ENCODE measurements at places on chromosomes 4 and X.

- peak; percentile 26 for DNase-seq
These were observed 513 bp downstream of the NHSL2 start for GRCh38 chrX:71910986-71911730.

DNA sequence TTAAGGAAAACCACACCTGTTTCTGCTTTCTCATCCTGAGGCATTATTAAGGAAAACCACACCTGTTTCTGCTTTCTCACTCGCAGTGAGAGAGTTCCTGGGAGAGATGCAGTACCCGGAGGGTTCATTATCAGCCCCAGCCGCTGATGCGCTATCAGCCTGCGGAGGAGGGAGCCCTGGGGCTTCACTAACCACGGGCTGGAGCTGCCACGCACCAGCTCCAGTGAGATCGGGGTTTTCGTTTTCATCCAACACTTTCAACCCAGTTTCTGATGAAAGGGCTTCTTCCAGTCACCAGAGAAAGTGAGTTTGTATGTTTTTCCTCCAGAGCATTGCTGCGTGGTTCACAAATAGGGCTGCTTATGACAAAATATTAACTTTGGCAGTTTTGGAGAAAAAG is 93.2 kb upstream of the PRKX start:
- no peak for DNase-seq

DNA sequence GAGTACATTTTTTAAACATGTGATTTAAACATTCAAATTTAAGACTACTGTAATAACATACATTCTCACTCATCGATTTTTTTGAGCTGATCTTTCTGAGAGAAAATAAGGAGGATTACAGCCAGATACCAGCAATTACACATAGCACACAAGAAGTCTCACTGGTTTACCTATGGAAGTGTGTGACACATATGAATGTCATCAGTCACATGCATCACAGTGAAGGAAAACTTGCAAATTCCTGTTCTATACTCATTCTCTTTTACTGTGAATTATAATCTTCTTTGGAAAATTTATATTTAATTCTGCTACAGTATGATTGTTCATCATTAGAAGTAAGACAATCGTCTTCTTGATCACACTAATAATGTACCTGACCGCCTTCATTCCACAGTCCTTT is 21.3 kb upstream of the BMP2K start:
- no peak for DNase-seq

DNA sequence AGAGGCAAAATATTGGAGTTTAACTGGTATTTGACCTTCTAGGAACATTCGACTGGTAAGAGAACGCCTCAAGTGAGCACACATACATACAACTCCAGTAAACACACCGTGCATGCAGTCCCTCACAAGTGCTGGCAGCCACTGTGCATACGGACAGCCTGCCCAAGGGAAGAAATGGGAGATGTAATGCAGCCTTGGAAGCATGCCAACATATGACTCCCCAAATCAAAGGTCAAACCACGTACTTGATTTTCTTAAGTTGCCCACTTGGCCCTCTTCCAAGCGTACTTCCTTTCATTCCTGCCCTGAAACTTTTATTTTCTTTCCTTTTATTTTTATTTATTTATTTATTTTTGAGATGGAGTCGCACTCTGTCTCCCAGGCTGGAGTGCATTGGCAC is 206.6 kb downstream of the SPRY1 start:
- no peak for DNase-seq

GRCh38 chrX:42770566-42770965 is 7.4 kb downstream of the PPP1R2C start:
- no peak for DNase-seq

DNA sequence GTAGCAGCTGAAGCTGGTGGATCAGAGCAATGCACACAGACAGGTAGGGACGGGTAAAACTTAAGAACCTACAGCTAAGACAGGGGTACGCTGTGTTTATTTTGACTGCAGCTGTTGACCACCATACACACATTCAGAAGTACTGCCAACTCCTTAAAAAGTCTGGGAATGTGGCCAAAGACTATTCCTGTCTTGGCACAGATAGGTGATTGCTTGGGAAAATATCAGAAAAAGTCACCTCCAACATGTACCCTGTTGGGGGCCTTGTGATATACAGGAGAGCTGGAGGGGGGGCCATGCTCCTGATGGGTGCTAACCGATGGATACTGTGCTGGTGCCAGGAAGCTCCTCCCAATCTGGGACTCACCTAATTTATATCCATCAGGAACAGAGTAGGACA is 121.2 kb downstream of the VCX2 start:
- no peak for DNase-seq

DNA sequence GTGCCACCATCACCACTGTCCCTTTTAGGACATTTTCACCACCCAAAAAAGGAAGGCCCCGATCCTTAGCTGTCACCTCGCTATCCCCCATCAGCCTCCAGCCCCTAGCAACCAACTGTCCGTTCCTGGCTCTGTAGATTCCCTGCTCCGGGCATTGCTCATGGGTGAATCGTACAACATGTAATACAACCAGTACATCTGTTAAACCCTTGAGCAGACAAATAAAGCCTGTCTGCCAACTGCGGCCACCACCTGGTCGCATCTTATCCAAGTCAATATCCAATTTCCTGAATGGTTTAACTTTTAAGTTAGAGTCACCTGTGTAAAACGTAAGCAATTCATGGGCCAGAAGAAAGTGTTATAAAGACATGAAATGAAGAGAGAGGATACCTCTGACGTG is 251.9 kb downstream of the AFAP1 start:
- DNase-seq = no peak

- DNase-seq = no peak
These were observed 370.8 kb upstream of the DIPK2B start for GRCh38 chrX:45571453-45571852.

- no peak for DNase-seq
These were observed 148.2 kb downstream of the INPP4B start for GRCh38 chr4:142697928-142698327.

- DNase-seq = no peak
These were observed 1847.5 kb upstream of the IGFBP7 start for GRCh38 chr4:58957711-58958110.

DNA sequence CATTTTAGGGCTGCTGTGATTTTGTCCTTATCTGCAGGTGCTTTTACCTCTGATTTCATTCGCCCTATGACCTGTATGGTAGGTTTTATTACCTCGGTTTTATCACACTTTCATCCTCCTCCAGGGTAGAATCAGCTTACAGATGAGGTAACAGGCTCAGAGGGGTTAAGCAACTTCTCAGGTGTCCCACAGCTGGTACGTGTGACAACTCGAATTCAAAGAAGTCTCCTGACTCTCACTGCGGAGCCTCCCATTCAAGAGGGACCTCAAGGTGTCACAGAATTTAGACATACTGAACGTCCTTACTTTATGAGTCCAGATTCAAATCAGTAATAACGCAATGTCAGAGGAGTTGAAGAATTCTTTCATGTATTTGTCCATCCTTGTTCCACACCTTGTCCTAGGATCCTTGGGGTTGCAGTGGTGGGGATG is 12.5 kb upstream of the KIAA0232 start:
- DNase-seq = no peak

GRCh38 chr4:131441004-131441688 is 1707.9 kb upstream of the PCDH10 start:
- no peak for DNase-seq

- no peak for DNase-seq
These were observed 55.2 kb downstream of the LCORL start for GRCh38 chr4:17966312-17966711.

DNA sequence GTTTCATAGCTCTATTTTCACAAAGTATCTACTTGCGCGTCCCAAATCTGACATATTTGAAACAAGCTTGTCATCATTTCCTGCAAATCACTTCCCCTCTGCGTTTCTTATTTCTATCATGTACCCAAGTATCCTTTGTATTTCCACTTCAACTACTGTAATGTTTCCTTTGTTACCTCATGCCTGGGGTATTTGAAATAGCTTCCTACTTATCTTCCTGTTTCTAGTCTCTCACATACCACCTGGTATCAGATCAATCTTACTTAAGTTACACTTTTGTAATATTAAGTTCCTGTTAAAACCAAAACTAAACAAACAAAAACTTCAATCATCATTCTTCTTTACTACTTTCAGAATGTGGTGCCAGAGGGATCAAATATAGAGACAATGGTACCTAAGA is 93.6 kb upstream of the SMAD1 start:
- DNase-seq = no peak

GRCh38 chr4:39900966-39901365 is 76.7 kb downstream of the PDS5A start:
- DNase-seq = no peak

All from T-helper 2 cell (primary cell).